ENCODE measurements at places on chromosomes 4 and X.

DNA sequence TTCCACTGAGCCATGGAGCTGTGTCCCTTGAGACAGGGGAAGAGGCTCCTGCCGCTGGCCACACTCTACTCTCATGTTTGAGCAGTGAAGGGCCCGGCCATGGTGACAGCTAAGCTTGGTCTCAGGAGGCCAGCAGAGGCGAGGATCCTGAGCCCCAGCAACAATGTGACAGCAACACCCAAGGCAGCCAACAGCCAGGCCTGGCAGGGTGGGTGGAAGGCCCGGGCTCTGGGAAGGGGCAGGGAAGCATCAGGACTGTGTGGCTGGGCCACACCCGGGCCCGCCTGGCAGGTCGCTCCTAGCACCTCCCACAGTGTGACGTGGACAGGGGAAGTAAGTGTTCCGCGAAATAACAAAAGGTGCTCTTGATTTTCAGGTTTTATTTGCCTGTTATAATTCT is 24.8 kb downstream of the L1CAM start:
- DNase-seq = no peak

GRCh38 chr4:61210186-61210939 is 10.2 kb downstream of the ADGRL3 start:
- DNase-seq = peak; percentile 86

- DNase-seq = no peak
These were observed 135.9 kb downstream of the COL25A1 start for GRCh38 chr4:109166586-109166985.

DNA sequence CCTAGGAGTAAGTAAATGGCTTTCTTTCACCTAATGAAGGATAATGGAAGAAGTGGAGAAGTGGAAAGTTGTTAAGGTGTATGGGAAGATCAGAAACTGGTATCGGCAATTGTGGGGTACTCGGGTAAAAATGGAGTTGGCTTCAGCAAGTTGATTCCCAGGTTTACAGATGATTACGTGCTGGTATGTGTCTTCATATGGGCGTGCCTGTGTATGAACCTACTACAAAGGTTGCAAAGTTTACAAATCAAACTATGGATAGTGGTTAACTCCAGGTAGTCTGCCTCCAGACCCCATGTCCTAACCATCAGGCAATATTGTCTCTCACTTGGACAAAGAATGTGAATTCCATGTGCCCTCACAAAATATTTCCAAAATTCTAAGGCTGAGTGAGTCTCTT is 773 bp downstream of the TLR3 start:
- no peak for DNase-seq

DNA sequence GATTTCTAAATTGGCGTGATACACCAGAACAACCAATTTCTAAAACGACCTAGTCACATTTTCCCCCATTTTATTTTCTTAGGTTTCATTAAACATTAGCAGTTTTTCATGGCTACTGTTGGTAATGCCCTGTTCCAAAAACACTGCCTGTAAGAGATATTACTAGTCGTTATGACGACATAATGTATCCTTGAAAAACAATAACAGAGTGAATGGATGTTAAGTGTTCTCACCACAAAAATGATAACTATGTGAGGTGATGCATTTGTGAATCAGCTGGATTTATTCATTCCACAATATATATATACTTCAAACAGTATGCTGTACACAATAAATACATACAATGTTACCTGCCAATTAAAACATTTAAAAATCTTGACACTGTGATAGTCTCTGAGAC is 1147.6 kb upstream of the PCDH10 start:
- no peak for DNase-seq

DNA sequence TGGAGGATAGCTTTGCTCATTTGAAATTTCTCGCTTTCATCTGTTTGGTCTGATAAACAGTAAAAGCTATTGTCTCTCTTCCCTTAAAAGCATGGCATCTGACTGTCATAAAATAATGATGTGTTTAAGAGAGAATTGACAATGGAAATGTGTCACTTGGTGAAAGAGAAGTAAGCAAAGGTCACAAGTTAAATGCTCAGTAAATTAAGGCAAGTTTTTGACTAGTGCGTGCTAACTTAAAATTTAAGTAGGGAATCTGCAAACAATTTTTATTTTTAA is 161.6 kb upstream of the ANKRD50 start:
- no peak for DNase-seq

DNA sequence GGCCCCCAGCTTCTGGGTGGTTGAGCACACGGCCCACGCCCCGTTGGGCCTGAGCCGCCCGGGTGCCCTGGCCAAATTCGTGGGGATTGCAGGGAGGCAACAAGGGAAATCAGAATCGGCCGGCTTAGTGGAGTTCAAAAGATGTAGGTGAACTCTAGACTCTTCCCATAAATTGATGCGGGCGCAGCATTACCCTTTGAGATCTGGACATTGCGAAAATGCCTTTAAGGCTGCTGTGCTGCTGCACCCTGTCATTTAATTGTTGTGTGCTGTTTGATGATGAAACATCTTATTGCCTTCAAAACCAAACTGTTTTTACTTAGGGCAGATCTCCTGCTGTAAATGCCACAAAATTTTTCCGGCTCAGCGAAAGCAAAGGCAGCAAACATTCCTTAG is 409 bp upstream of the MPP1 start:
- DNase-seq = no peak

DNA sequence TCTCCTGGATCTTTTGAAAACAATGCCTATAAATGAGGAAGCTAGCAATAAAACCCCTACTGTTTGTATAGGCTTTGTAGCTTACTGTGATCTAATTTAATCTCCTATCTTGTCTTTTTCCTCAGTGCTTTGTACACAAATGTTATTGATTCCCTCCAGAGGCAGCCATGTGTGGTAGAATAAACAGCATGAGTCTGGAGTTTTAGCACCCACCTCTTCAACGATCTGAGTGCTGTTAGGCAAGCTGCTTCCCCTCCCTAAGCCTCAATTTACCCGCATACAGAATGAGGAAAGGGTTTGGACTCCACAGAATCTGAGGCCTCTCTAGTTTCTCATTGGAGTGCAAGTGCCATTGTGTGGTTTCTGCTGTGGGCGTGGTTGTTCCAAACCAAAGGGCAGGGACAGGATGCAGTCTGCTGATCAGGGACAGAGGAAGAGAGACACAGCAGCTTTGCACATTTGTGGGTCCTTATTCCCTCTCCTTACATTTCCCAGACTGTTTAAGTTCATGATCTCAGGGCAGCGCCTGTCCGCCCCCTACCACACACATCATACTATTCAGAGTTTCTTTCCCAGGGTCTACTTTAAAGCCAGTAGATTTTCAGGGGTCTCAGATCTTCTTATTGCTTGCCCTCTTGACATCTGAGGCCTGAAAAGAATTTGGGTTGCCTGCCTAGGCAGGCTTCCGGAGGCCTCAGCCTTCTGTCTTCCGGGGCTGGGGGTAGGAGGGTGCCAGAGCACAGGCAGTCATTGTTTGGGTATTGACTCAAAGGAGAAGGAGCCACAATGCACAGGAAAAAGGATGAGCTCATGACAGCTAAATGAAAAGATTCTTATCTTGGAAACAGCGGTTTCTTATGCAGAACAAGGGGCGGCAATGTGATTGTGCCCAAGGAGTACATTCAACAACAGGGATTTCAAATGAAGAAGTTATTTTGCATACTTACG is 114.9 kb upstream of the TEX13D start:
- DNase-seq = peak; percentile 30

DNA sequence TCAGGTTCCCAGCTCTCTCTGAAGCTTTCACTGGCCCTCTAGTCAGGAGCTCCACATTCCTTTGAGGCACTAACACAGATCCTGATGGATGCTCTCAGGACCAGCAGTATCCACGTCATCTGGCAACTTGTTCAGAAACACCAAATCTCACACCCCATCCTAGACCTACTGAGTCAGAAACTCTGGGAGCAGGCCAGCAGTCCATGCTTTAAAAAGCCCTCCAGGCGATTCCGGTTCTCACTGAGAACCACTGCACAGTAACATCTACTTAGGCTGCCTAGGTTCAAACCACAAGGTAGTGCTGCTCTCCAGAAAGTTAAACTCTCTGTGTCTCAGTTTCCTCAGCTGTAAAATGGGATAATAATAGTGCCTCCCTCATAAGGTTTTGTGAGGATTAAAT is 55.3 kb downstream of the CCDC158 start:
- DNase-seq = no peak

DNA sequence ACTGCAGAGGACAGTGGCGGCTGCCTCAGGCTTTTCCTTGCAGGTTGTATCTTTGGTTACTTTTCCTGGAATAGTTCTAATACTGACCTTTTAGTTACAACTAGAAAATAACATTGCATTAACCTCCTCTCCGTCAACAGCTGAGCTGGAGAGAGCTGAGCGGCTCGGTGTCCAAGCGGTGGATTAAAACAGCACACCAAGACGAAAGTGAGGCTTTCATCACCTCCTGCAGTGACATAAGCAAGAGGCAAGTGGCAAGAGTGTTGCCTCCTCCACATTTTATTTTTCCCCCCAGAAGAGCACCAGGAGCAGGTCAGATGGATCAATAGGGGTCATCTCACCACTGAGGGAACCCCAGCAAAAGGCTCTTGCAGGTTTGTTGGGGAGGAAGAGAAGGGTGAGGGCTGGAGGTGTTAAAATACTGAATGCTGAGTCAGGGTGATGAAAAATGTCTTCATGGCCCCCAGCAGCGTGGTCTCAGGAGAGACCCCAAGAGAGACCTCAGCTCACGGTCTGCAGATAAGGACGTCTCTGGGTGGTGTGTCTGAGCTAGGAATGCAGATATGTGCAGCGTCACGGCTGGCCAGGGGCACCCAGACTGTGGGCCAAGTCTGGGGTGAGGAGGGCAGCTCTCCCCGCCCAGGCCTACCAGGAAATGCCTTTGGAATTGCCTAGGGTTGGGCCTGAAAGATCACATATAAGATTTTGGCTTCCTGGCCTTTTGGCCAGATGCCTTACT is 50.3 kb downstream of the CASP3 start:
- no peak for DNase-seq

DNA sequence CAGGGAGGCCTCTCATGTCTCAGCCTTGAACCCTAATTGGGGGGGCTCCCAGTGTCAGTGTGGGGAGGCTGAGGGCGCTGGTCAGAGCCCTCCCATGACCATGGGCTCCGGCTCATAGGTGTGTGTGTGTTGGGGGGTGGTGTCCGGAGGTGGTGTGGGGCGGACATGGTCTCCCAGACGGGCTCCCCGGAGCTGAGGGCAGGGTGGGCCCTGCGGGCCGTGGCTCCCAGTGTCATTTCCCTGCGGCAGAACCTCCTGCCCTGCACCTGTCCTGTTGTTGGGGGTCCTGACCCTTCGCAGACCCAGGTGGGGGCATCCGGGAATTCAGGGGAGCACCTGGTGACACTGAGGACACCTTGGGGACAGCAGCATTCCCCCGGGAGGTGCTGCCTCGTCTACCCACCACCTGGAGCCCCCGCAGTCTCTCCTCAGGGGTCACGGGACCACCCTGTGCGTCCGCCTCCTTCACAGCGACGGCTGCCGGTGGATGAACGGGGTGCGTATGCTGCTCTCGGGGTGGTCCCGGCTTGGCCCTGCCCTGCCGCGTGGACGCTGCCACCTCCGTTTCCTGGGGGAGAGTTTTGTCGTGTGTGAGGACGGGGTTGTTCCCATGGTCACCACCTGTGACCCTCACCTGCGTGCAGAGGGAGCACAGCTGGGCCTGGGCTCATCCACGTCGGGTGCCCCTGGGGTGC is 14.5 kb upstream of the GTPBP6 start:
- DNase-seq = no peak

DNA sequence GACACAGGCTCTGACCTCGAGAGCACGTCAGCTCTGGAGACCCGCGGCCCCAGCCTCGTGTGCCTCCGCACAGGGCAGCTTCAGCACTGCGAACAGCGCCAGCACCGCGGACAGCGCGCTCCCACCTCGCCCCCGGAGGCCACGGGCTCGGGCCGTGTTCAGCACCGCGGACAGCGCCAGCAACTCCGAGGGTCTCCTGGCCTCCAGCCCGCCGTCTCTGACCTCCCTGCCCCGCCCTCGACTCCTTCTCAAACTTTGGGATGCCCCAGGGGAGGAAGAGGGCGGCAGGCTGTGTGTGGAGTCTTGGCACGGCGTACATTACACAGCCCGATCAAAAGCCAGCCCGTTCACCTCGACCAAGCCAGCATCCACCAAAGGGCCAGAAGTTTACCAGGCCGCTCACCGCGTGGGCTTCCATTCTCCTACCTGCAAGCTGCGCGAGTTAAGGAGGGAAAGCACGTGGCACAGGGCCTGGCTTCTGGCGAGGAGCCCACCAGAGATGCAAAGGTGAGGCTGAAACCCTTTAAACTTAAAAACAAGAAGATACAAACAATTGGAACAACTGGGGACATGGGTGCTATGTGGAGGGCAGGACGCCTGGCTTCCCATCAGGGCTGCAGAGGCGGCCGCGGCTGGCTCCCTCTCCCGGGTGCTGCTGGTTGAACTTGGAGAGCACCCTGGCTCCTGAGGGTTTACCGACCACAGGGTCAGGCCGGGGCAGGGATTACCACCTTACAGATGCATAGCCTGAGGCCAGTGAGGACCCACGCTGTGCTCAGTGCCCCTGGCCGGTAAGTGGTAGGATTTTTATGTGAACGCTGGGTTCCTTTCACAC is 4.5 kb upstream of the NKX1-1 start:
- no peak for DNase-seq

DNA sequence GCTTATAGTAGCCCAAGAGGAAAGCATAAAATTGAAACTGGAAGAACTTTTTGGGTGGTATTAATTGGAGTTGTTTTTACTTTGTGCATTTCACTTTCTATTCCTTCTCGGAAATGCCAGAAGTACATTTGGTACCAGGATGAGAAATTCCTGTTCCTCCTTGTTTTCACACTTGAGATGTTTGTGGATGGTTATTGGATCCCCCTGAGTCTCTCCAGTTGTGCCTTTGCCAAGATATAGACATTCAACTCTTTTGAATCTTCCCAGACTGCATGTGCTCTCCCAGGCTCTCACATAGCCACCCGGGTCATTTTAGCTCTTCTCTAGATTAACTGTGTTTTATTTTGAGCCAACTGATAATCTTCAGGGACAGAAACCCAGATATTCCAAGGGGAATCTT is 120.5 kb downstream of the AFF1 start:
- DNase-seq = no peak

DNA sequence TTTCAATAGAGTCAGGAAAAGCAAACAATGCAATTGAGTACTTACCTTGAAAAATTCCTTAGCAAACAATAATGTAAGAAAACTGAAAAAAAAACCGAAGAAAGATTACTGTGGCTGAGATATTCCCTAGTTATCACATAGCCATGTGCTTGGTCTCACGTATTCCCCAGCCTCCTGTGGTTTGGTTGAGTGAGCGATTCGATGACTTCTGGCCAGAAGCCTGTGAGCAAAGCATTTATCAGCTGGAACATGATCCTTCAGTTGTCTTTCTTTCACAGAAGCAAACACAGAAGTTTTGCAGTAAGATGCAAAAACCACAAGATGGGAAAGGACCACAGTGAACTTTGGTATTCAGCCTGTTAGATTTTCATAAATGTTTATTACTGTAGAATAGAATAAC is 1754.3 kb upstream of the AGA start:
- DNase-seq = no peak

- DNase-seq = no peak
These were observed 170.3 kb upstream of the KIT start for GRCh38 chr4:54487491-54487890.

GRCh38 chr4:182768838-182769237 is 148.3 kb downstream of the DCTD start:
- no peak for DNase-seq
